IMR-90 (cell line): ENCODE measurements at places on chromosomes 6 and 20. TPM values are rescaled to one million over a fixed set of nuclear protein-coding genes. Genes with fewer than 3 reads are reported as not detected.

Gene GSTA3
- total RNA-seq: not detected in 2 replicates

Gene TRIM15
- total RNA-seq: not detected in 2 replicates

Gene SOX18
- not detected in 2 replicates for total RNA-seq

Gene MUC21
- not detected in 2 replicates for total RNA-seq

Gene RAMACL
- total RNA-seq: 0.90 and 1.1 TPM in 2 replicates

Gene HS3ST5
- not detected in 2 replicates for total RNA-seq

Gene FRK
- under 0.01 TPM in 2 replicates for total RNA-seq

Gene BPIFB1
- total RNA-seq: not detected in 2 replicates

Gene COL11A2
- total RNA-seq: under 0.01 TPM in 2 replicates

Gene GSTA4
- 26.9 and 35.8 TPM in 2 replicates for total RNA-seq

Gene SRSF12
- total RNA-seq: 0.28 and 0.36 TPM in 2 replicates

Gene NFKBIE
- 7.5 and 7.9 TPM in 2 replicates for total RNA-seq

Gene TRIM10
- total RNA-seq: not detected in 2 replicates

Gene STMND1
- total RNA-seq: not detected in 2 replicates

Gene FOXS1
- not detected in 2 replicates for total RNA-seq

Gene BPI
- total RNA-seq: not detected in 2 replicates

Gene MDN1
- total RNA-seq: 26.7 and 29.7 TPM in 2 replicates

Gene NTSR1
- 0.54 and 0.56 TPM in 2 replicates for total RNA-seq

Gene ADGRF1
- total RNA-seq: not detected in 2 replicates

Gene CFB
- total RNA-seq: 1.4 and 1.8 TPM in 2 replicates

Gene WASF1
- total RNA-seq: 3.0 and 4.4 TPM in 2 replicates

Gene DZANK1
- total RNA-seq: 0.54 and 0.83 TPM in 2 replicates

Gene GRIK2
- total RNA-seq: 15.2 and 15.8 TPM in 2 replicates

Gene PSMF1
- total RNA-seq: 93.6 and 120 TPM in 2 replicates

Gene MYLK4
- under 0.01 TPM in 2 replicates for total RNA-seq

Gene PRL
- not detected in 2 replicates for total RNA-seq

Gene GPR6
- not detected in 2 replicates for total RNA-seq

Gene HDGFL1
- total RNA-seq: not detected in 2 replicates

Gene ERVFRD-1
- total RNA-seq: not detected in 2 replicates

Gene PCMT1
- 109 and 159 TPM in 2 replicates for total RNA-seq

Gene HLA-DQA1
- total RNA-seq: not detected in 2 replicates
